ENCODE measurements at places on chromosomes 13 and 19. TPM values are rescaled to one million over a fixed set of nuclear protein-coding genes. Genes with fewer than 3 reads are reported as not detected.

Gene KLK2
- total RNA-seq: not detected

Gene CD22
- 3.3 TPM for total RNA-seq

Gene FCER2
- total RNA-seq: 0.44 TPM

Gene EXOC3L2
- total RNA-seq: 1.9 TPM

Gene GPR12
- total RNA-seq: 0.09 TPM

Gene UBA52
- 1,370 TPM for total RNA-seq

Gene ZNF430
- 8.2 TPM for total RNA-seq

Gene PCDH8
- 0.44 TPM for total RNA-seq

Gene ASF1B
- 6.6 TPM for total RNA-seq

Gene KLK3
- total RNA-seq: not detected

Gene AMER2
- total RNA-seq: 0.04 TPM

Gene AMH
- total RNA-seq: 4.0 TPM

Gene PNPLA6
- 23.4 TPM for total RNA-seq

Gene RXFP2
- not detected for total RNA-seq

Gene CCNA1
- 0.75 TPM for total RNA-seq

Gene F7
- 1.6 TPM for total RNA-seq

Gene WDR88
- total RNA-seq: 0.09 TPM

Gene IGFL3
- not detected for total RNA-seq

Gene ZNF497
- 2.2 TPM for total RNA-seq

Gene NPAS1
- 0.31 TPM for total RNA-seq

Gene FBN3
- 4.8 TPM for total RNA-seq

Gene KL
- total RNA-seq: 4.2 TPM
